ENCODE measurements at places on chromosomes 11 and 22. TPM values are rescaled to one million over a fixed set of nuclear protein-coding genes. Genes with fewer than 3 reads are reported as not detected.

GRCh38 chr22:44037519-44038375 lies 13.6 kb downstream of the PARVB start:
- H3K27me3 ChIP-seq: no peaks in the 10 kb centered on the region
- no peaks in the 10 kb centered on the region for H3K36me3 ChIP-seq
- no peak for DNase-seq
- H3K4me3 ChIP-seq: no peak overlapping the region

The FOLR3 gene
- not detected for total RNA-seq

The CHRM4 gene
- 1.0 TPM for total RNA-seq

GRCh38 chr11:87181143-87181542 lies 143.4 kb downstream of the TMEM135 start:
- no peak for DNase-seq
- H3K4me1 ChIP-seq: no peaks in the 10 kb centered on the region
- no peak overlapping the region for H3K4me3 ChIP-seq
- H3K36me3 ChIP-seq: no peaks in the 10 kb centered on the region
- no peaks in the 10 kb centered on the region for H3K27me3 ChIP-seq
- H3K27ac ChIP-seq: no peak overlapping the region

GRCh38 chr11:28697920-28698827 lies 590.0 kb downstream of the METTL15 start:
- H3K27me3 ChIP-seq: no peaks in the 10 kb centered on the region
- no peak overlapping the region for H3K27ac ChIP-seq
- H3K36me3 ChIP-seq: no peaks in the 10 kb centered on the region

- no peaks in the 10 kb centered on the region for H3K27me3 ChIP-seq
These were observed 6.1 kb downstream of the OR6M1 start for GRCh38 chr11:123800036-123800435.

- H3K27ac ChIP-seq: no peak overlapping the region
- H3K4me1 ChIP-seq: peaks cover 49% of the 10 kb centered on the region
- DNase-seq: no peak
- no peaks in the 10 kb centered on the region for H3K27me3 ChIP-seq
These were observed 673 bp upstream of the MYO7A start for GRCh38 chr11:77127235-77127911.

Measured in spinal cord (tissue), 10 donors.